ENCODE measurements at places on chromosomes 3 and 15.

DNA sequence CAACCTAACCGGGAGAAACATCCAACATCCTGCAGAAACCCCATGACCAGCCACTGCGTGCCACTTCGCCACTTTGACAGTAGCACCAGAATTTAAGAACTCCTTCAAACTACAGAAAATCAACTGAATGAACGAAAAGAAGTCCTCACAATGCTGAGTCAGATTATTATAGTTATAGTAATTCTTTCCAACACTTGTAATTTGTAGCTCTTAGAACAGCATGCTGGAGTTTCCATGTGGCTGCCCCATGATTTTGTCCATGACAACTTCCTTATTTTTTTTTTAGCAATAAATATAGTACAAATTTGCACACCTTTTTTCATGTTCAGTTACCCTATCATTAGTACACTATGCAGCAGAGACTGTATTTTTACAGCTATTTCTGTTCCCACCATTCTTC lies 26.1 kb upstream of the SSR3 start:
- no peak for DNase-seq

GRCh38 chr15:73921254-73921925 lies 4.9 kb upstream of the LOXL1 start:
- no peak for DNase-seq

- DNase-seq, result no peak
Observed at GRCh38 chr3:52132041-52132440, 22.2 kb downstream of the POC1A start.

DNA sequence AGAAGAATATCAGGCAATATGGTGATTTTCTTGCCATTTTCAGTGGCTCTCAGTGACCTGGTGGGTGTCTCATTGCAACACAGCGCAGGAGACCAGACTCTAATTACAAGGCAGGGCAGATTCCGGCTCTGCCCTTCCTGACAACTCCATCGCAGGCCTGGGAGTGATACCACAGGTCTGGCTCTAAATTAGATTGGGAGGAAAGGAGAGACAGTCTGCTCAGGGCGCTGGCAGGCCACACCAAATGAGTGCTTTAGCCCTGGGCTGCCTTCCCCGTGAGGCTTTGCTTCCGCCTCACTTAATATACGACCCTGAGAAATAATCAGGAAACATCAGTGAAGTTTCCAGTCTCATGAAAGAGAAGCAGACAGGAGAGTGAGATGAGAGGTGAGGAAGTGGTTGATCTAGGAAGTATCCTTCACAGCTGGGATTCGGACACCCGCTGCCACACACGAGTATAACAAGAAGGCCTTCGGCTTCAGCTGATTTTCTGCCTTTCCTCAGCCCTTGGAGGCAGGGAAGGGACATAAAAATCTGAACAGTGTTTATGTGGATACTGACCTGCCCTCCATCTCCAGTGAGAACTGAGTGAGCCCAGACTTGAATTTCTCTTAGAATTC lies 73.7 kb upstream of the PROK2 start:
- DNase-seq, result no peak

GRCh38 chr15:45326741-45327140 lies 51.6 kb downstream of the GATM start:
- no peak for DNase-seq

- DNase-seq, result no peak
Observed at GRCh38 chr15:89778861-89779260, 2.7 kb downstream of the MESP2 start.

DNA sequence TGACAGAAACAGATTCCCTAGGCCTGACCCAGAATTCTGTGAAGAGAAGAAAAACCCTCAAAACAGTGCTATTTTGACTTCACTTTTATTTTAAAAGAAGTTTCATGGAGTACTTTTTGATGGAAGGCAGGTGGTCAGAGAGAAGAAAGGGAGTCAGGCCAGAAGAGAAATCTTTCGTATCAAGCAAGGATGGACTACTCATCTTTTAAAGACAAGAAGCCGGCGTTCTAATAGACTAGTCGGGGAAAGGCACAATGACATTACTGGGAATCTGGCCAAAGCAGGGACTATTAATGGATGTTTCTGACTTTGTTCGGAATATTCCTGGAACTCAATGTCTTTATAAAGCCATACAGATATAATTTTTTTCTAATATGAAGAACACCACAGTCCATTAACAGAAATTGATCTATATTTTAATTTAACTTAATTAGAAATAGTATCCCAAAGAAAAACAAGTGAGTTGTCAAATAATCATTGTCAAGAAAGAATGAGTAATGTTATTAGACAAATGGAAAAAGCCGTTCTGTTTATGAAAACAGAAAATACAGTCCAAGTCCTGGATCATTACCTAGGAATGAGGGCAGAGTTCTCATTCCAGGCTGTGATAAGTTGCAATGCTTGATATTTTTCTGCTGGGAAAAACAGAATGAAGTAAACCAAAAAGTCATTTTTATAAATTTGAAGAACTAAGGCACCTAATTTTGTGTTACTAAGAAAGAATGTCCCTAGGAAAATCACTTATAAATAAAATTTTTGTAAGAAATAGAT lies 23.7 kb upstream of the PCOLCE2 start:
- no peak for DNase-seq

DNA sequence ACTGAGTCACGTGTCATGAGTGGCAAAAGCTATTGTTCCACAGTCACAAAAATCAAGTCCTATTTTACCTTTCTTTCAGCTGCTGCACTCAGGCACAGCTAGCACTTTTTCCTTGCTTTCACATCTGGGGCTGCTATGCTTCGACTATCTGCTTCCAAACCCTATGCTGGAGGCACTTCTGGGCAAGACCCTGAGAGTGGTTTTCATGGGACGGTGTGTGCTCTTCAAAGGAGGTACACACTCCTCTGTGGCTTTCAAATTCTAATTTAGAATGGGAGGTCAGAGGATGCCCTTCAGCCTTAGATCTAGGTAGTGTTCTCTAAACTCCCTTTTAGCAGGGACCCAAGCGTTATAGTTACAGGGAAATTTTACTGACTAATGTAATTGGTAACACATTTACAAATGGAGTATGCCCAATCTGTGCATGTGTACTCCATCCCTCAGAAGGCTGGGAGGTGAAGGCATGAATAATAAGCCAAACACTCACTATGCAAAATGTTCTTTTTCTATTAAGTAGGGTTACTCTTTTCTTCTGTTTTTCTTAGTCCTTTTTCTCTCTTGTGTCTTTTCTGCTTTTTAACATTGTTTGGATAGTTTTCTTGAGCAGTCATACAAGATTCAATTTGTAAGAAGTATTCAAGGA lies 188.3 kb downstream of the LSAMP start:
- no peak for DNase-seq

- peak; percentile 19 for DNase-seq
Observed at GRCh38 chr15:101018016-101018415, 98.9 kb downstream of the LRRK1 start.

- DNase-seq, result peak; percentile 5
Observed at GRCh38 chr3:42590989-42591756, 513 bp downstream of the SS18L2 start.

GRCh38 chr3:13011573-13012220 lies 61.5 kb downstream of the IQSEC1 start:
- DNase-seq, result peak; percentile 80

GRCh38 chr3:25572919-25573385 lies 91.8 kb downstream of the TOP2B start:
- no peak for DNase-seq

GRCh38 chr3:17033516-17034168 lies 148.9 kb downstream of the PLCL2 start:
- peak; percentile 61 for DNase-seq

DNA sequence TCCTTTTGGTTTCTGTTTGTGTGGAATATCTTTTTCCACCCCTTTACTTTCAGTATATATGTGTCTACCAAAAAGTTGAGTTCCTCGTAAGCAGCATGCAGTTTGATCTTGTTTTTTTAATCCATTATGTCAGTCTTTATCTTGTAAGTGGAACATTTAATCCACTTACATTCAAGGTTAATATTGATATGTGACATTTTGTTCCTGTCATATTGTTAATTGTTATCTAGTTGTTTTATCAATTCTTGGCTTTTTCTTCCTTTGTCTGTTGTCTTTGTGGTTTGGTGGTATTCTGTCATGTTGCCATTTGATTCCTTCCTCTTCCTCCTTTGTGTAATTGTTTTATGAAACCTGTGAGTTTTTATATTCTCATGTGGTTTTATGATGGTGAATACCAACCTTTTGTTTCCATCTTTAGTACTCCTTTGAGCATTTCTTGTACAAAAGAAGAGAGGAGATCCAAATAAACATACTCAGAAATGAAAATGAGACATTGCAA lies 43.4 kb upstream of the XCR1 start:
- no peak for DNase-seq

GRCh38 chr15:70415398-70415797 lies 317.7 kb upstream of the TLE3 start:
- no peak for DNase-seq

DNA sequence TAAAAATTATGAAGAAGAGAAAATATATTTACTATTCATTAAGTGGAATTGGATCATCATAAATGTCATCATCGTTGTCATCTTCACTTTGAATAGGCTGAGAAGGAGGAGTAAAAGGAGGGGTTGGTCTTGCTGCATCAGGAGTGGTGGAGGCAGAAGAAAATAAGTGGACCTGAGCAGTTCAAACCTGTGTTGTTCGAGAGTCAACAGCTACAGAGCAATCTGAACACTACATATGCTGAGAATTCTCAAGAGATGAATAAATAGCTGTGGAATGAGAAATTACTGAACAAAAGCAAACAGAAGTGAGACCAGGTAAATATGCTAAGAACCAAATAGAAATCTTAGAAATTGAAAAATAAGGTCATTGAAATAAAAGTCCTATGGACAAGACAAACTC lies 32.3 kb upstream of the CCK start:
- no peak for DNase-seq

DNA sequence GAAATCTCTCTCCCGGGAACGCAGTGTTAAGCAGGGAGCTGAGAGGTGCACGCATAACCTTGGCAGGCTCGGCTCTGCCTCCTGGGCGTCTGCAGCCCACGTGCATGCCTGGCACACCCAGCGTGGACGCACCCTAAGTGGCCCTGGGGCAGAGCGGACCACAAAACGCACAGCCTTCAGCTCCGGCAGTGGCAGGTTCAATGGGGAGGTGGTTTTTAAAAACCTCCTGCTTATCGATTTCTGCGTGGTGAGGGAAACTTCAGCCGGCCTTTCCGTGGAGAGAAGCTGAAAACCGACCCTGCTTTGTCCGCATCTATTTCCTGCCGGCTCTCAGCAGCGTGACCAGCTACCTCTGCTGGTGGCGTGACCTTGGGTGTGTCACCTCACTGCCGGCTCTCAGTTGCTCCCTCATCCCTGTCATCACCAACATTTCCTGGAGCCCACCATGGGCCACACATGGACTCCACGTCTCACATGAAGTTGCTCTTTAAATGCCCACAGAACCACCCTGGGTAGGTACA lies 134.8 kb upstream of the MEF2A start:
- DNase-seq, result no peak

DNA sequence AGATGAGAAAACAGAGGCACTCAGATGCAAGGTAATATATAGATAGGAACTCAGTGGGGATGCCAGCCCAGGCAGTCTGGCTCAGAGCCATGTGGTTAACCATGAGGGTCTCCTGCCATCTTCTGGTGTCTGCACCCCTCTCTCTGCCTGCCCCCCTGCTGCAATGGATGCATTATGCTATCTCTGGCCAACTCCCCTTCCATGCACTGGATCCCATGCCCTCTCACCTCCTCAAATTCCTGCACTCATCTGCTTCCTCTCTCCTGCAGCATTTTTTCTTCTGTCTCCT lies 163.2 kb downstream of the STT3B start:
- no peak for DNase-seq

DNA sequence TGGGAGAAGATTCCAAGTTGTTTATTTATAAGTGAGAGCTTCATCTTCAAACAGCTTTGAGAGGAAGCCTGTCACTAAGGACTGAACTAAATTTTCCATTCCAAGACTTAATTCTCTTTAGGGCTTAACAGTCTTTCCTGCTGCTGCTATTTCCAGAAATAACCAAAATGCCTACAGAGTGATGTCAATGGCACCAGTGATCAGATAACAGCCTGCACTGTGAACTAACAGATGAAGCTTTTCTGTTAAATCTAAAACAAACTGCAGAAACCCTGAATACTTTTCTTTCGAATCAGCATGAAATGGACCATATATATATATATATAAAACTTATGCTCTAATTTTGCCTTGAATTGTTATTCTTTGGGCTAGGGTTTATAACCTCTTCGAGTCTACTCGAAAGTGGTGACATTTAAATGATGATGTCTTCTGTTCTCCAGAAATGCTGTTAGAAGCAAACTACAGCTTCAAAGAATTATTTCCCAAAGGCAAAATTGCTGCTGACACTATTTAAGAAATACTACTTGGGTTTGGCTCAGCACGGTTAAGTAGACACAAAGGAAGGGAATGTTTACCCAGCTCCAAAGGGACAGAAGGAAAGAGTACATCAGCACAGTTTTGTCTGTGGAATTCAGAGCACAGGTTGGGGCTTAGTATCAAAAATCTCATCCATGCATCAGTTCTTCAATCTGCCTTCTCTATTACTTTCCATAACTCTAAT lies 238.5 kb upstream of the LRRN1 start:
- no peak for DNase-seq

- no peak for DNase-seq
Observed at GRCh38 chr15:93066834-93067648, 22.0 kb downstream of the RGMA start.

DNA sequence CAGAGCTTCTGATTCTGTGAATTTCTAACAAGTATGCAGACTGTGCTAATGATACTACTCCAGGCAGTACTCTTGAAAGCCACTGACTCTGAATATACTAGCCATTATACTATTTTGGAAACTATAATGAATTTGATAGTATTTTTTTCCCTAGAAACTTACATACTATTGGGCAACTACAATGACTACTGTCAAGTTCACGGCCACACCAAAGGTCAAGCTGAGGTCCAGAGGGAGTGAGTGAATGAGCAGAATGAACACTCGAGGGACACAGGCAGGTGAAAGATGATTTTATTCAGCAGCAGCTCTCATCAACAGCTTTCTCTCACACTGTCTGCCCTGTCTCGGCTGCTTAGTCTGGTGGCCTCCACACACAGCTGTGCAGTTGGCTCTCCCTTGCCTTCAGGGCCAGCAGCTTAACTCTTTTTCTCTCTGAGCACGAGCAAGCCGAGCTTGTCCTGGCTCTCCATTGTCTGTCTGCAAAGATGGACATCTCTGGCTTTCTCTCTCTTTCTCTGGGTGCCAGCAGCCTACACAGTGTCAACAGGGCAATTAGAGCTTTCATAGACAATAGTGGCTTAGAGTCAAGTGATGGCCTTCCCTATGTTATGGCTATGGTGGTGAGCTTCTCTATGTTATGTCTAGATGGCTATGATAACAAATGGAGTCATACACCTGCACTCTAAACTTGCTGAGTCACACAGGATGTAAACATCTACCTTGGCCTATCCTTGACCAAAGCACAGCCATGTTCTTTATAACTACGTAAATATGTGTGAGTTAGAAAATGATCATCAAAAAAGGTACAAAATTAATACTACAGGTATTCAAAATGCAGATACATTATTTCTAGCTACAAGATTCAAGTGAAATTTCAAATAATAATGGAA lies 362.4 kb downstream of the CGGBP1 start:
- no peak for DNase-seq

GRCh38 chr3:185793381-185793780 lies 31.5 kb downstream of the IGF2BP2 start:
- no peak for DNase-seq
